ENCODE measurements at places on chromosomes 5 and 9.

GRCh38 chr5:7181841-7182240, 214.1 kb upstream of the ADCY2 start:
- no peak for DNase-seq

GRCh38 chr5:150140830-150141229, 14.8 kb downstream of the PDGFRB start:
- no peak for DNase-seq

GRCh38 chr5:55070968-55071367, 31.5 kb upstream of the GZMA start:
- DNase-seq, result no peak

- no peak for DNase-seq
Measured at GRCh38 chr9:95732802-95733688, 142.4 kb upstream of the ERCC6L2 start.

DNA sequence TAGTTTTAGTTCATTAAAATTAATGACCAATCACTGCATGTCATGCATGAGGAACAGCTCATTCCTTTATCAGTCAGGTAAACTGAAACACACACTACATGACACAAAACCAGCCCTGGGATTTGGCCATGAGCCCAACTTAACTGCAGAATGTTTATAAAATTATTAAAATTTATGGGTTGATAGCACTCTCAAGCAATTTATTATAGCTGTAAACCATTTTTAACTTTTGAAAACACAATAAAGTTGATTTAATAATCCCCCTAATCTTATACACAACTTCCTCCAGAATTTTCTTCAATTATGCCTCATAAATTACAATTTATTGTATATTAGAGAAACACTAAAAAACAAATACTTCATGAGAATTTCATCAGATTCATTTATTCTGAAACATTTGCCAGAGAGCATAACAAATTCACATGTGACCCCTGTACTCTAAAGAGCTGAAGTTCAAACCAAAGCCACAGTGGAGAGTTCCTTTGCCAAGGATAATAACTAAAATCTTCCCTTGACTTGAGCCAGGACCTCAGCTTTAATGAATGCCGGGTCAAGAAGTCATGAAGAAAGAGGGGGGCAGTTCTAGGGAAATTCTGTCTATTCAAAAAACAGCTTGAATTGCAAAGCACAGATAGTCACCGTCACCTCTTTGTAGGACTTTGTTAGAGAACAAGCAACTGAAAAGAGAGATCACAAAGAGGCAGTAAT, 763.7 kb upstream of the GRAMD2B start:
- DNase-seq, result no peak

GRCh38 chr5:15168358-15168757, 296.8 kb upstream of the ANKH start:
- DNase-seq, result no peak

GRCh38 chr5:8461543-8461942, 592.6 kb downstream of the MTRR start:
- DNase-seq, result no peak

- DNase-seq, result no peak
Measured at GRCh38 chr9:129069862-129070641, 10.9 kb upstream of the DOLPP1 start.
